ENCODE measurements at places on chromosomes 3 and 15. TPM values are rescaled to one million over a fixed set of nuclear protein-coding genes. Genes with fewer than 3 reads are reported as not detected.

- no peak for DNase-seq
These were observed 20.1 kb upstream of the BCL6 start for GRCh38 chr3:187765342-187765741.

DNA sequence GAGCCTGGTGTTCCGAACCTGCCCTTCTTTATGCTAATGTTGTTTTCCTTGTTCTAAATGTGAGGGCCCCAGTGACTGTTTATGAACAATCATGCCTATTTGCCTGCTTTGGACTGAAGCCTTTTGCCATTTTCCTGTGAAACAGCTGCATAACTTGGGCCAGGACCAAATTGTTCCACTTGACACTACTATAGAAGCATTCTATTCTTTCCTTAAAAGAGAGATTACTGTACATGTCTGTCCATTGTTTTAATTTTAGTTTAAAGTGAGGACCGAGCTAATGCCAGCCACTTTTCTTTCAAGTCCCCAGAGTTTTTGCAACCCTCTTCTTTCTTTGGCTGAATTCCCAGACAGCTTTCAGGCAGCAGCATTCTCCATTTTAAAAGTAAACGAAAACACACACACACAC is 980.3 kb downstream of the CADM2 start:
- DNase-seq = no peak

DNA sequence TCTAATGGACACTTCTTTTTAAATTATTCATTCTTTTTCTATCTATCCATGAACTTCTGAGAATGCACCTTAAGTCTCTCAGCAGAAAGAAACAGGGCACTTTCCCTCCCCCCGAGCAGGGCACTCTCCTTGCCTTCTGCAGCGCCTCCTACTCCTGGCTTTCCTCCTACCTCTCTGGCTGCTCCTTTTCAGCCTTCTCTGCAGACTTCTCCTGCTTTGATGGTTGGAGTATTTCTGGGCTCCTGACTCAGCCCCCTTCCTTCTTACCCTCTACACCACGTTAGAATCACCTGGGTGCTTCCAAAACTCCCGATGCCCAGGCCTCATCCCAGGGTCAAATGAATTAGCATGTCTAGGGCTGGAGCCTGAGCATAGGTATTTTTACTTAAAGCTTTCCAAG is 3.4 kb downstream of the SCN5A start:
- DNase-seq = no peak

SCAANT1 gene
- total RNA-seq = not detected

GRCh38 chr15:95853350-95853749 is 477.1 kb upstream of the NR2F2 start:
- no peak for DNase-seq

AADACL2 gene
- not detected for total RNA-seq

CPA3 gene
- not detected for total RNA-seq

LRRK1 gene
- 1.2 TPM for total RNA-seq

DNA sequence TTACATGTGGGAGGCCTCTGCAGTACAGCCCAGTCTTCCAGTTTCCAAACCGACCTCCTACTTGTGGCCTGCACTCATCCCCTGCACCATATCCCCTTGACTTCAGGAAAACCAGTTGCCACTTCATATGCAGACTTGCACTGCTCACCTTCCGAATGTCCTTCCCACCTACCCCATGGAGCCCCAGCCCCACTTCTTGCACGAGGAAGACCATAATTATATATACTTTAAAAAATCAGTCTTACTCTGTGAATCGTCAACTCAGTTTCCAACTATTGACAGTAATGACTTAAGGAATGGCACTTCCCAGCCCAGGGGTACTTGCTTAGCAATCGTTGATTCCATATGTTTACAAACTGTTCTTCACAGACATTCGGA is 136.1 kb downstream of the OPA1 start:
- no peak for DNase-seq

- DNase-seq = peak; percentile 79
These were observed 100.0 kb upstream of the IGF1R start for GRCh38 chr15:98548139-98548971.

- DNase-seq = peak; percentile 57
These were observed 427 bp downstream of the MBD4 start for GRCh38 chr3:129439226-129439816.

- DNase-seq = no peak
These were observed 52.3 kb upstream of the HACD2 start for GRCh38 chr3:123637131-123637530.

LIPH gene
- not detected for total RNA-seq

- DNase-seq = no peak
These were observed 39.4 kb downstream of the ARPP21 start for GRCh38 chr3:35678643-35679161.

GRCh38 chr3:188431553-188431952 is 277.6 kb downstream of the LPP start:
- no peak for DNase-seq

DNA sequence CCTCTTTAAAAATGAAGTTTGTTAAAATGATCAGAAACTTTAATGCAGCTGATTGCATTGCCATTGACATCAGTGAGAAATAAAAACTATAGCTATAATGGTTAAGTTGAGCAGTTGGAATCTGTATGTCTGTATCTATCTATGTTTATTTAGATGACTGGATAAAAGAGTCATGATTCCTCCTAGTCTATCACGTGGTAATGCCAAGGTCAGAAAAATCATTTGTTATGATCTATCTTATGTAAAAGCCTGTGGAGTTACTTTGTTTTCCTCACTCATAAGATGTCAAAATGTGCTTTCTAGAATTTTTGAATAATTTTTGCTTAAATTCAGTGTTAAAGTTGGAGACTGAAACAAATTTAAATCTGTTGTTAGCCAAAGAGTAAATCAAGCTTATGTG is 63.3 kb downstream of the MBNL1 start:
- DNase-seq = no peak

- DNase-seq = no peak
These were observed 63.2 kb downstream of the PDZRN3 start for GRCh38 chr3:73561494-73561893.

All from activated T-cell treated with anti-CD3 and anti-CD28 coated beads, Interleukin-2, amount 50 U/mL, for 72 hours (primary cell).